ENCODE measurements at places on chromosomes 12 and 14.
A peak's percentile ranks its signal among the peaks of the same experiment; 100 is the strongest.

GRCh38 chr14:36583893-36584811 is 1.7 kb upstream of the NKX2-8 start:
- no peak for DNase-seq

- DNase-seq, result no peak
Observed at GRCh38 chr14:46051796-46052195, 599.8 kb downstream of the RPL10L start.

DNA sequence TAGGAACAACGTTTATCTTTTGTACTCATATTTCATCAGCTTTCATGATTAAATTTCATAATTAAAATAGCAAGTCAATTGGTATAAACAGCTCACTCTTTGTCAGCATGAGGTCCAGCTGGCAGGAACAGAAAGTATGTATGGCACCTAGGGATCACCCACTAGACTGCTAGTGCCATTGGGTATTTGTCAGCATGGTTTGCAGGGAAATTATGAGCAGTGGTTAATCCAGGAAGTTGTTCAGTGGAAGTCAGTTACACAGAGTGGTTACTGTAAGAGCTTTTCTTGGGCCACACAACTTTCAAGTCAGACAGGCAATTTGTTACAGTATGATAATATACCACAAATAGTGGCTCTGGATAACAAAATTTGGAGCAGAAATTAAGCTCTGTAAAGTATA is 340.3 kb upstream of the RGS6 start:
- peak; percentile 20 for DNase-seq

DNA sequence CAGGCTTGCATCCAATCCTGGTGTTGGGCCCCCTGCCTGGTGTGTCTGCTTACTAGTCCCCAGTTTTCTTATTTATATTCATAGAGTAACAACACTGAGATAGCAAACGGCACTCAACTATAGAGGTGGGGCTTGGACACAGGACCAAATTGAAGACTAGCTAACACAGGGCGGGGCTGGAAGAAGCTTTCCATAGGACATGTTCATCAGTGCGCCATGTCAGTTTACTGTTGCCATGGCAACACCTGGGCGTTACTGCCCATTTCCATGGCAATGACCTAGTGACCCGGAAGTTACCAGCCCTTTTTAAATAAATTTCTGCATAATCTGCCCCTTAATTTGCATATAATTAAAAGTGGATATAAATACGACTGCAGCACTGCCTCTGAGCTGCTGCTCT is 275.5 kb upstream of the TMEM132C start:
- no peak for DNase-seq

DNA sequence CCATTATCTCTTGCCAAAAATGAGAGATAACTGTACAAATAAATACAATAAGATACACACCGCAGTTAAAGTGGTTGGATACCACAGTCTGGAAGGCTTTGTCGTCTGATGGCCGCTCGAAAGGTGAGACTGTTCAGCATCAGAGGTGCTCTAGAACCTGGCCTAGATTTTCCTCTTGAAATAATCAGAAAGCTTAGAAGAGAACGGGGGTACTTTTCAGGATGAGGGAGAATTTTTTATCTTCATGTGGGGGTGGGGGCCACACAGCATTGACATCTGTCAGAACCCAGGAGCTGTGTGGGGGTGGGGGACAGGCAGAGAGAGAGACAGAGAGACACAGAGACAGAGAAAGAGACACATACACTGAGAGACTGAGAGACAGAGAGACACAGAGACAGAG is 90.5 kb downstream of the GALNT9 start:
- DNase-seq, result no peak

DNA sequence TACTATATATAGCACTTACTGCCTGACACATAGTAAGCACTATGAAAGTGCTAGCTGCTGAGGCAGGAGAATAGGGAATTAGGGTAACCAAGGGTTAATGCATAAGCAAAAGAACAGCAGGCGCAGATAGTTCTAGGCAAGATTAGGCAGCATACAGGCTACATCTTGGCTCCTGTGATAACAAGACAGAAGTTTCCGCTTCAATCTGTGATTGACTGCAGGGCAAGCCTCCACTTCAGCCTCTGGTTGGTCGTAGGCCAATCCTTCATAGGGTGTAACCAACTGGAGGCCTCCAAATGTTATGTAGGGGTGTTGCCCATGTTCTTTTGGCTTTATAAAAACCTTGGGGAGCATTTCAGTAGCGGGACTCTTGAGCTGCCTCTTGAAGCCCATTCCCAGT is 46.9 kb downstream of the KLHL28 start:
- DNase-seq, result no peak

Measured in CD4-positive, alpha-beta T cell treated with Interleukin-6 at 100 ng/mL for 8 hours (primary cell).